ENCODE measurements at places on chromosomes 13 and 19.

- DNase-seq, result no peak
Measured at GRCh38 chr19:33197591-33198000, 3.5 kb downstream of the LRP3 start.

- DNase-seq, result no peak
Measured at GRCh38 chr13:51068501-51068900, 42.6 kb downstream of the C13orf42 start.

DNA sequence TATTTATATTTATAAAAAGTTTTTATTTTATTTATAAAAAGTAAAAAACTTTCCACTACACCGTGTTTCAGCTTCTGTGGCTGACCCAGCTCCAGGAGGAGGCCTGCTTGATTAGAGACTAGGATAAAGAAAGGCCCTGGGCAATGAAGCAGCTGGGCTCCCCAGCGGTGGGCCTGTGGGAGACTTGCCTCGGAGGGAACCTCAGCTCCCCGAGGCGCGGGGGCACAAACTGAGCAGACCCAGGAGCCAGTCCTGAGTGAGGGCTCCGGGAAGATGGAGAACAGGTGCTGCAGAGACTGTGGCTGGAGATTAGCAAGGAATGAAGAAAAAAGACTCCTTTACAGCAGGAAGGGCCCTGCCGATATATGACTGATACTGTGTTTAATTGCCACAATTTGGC lies 63.8 kb upstream of the GJB6 start:
- no peak for DNase-seq

- no peak for DNase-seq
Measured at GRCh38 chr19:17358395-17358794, 18.7 kb downstream of the PLVAP start.

DNA sequence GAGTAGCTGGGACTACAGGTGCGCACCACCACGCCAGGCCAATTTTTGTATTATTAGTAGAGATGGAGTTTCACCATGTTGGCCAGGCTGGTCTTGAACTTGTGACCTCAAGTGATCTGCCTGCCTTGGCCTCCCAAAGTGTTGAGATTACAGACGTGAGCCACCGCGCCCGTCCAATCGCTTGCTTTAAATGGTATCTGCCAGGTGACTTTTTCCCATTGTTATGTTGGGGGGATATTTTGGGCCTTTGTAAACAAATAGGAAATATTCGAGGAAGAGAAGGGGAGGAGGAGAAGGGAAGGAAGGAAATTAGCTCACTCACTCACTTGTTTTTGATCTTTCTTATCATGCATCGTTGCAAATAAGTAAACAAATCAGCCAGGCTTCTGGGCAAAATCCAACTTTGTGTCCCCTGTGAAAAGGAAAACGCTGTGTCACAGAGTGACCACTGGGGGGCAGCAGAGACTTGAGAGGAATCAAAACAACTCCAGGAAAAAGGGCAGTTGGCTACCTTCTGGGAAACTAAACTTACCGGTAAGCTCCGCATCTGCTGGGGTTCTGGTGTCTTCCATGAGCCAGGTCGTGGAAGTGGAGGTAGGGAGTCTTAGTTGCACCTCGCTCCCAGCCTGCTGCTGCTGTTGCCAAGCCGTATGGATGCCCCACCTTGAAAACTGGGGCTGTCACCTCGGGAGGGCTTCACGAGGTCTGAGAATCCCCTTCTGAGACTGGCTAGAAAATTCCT lies 9.3 kb upstream of the RANBP3 start:
- DNase-seq, result peak; percentile 55

DNA sequence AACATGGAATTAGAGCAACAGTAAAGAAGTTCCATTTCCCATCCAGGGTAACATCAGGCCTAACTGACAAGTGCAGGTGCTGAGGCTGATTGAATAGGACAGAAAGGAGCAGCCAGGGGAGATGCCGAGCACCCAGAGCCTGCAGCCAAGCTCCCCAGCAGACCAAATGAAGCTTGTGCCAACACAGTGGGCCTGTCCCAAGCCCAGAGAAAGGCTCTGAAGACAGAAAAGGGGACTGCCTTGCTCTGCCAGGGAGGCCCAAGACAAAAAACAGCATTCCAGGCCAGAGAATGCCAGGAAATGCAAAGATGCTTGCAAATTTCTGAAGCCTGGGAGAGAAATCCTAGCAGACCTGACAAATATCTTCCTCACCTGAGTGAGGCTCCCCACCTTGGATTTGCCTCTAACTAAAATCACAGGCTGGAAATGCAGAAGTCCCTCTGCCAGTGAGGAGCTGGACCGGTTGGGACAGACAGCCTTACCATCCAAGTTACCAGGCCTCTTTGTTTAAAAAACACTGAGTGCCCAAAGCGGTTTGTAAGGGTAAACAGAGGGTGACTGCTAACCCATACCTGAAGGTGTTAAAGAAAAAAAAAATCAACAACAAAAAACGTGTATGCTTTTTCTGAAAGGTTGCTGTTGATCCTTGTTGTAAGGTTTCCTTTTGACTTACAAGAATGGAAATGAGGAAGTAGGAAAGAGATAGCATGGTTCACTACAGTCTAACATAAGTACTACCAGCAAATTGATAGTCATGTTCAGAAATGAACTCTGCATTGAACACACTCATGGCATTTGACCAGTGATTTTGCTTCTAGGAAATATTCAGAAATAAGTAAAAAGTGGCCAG lies 11.8 kb upstream of the HMGB1 start:
- DNase-seq, result no peak

DNA sequence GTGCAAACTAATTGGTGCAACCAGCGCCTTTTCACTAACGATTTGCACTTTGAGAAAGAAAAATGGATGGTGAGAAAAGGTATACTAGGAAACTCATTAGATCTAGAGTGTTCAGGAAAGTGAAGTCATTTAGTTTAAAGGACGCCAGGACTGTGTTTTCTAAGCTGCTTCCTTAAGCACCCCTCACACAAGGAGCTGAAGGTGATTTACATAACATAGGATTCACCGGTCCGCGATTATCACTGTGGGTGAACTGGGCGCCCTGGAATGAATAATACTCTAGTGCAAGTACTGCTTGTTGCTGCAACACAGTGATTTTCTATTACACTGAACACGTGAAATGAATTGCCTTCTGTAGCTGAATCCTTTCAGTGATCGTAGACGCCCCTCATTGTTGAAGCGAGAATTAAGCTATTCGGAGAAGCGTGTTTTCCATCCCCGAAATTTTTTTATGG lies 2.6 kb upstream of the MAB21L1 start:
- no peak for DNase-seq

- no peak for DNase-seq
Measured at GRCh38 chr19:15257782-15258181, 25.5 kb upstream of the EPHX3 start.

DNA sequence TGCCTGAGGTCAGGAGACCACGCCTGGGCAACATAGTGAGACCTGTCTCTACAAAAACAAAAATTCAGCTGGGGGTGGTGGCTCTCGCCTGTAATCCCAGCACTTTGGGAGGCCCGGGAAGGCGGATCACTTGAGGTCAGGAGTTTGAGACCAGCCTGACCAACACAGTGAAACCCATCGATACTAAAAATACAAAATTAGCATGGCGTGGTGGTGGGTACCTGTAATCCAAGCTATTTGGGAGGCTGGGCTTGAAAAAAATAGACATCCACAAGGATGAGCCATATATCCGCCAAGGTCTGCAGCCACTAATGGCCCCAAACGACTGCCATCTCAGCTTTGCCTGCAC lies 3.1 kb downstream of the RPS16 start:
- no peak for DNase-seq

GRCh38 chr13:84812789-84813188 lies 930.5 kb upstream of the SLITRK1 start:
- DNase-seq, result no peak

- no peak for DNase-seq
Measured at GRCh38 chr13:39952249-39953233, 297.1 kb downstream of the COG6 start.

GRCh38 chr13:23202383-23202782 lies 21.6 kb downstream of the SGCG start:
- no peak for DNase-seq

GRCh38 chr13:39336207-39336606 lies 266.8 kb downstream of the LHFPL6 start:
- no peak for DNase-seq

- DNase-seq, result no peak
Measured at GRCh38 chr19:47671499-47671898, 41.7 kb upstream of the EHD2 start.

GRCh38 chr19:3249408-3249807 lies 24.9 kb downstream of the CELF5 start:
- no peak for DNase-seq

- DNase-seq, result no peak
Measured at GRCh38 chr13:20124303-20124702, 36.5 kb downstream of the GJA3 start.

DNA sequence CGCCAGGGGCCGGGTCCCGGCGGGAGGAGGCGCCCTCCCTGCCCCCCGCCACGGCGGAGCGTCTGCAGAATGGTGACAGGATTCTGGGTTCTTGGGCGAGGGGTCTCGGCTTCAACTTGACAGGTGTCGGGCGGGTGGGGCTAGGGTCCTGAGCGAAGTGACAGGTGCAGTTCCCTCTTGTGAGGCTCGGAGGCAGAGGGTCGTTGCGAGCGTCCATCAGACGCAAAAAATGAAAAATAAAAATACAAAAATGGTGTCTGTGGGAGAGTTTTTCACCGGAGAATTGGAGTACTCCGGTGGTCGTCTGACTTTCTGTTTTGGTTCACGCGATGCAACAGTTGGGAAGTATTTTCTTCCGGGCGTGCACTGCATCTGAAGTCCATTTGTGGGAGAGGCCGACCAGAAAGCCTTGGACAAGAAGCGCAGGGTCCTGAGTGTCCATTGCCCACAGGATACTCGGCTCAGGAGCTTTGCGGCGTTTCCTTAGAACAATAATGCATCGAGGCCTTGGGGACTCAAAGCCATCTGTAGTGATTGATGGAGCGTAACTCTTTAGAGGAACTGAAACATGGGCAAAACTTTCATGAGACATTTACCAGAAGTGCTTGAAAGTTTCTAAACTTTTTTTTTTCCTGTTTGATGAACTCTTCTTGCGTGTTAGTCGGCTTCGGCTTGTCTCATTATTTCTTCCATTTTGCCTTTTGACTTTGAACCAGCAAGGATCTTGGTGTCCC lies 759 bp downstream of the RB1 start:
- DNase-seq, result no peak

DNA sequence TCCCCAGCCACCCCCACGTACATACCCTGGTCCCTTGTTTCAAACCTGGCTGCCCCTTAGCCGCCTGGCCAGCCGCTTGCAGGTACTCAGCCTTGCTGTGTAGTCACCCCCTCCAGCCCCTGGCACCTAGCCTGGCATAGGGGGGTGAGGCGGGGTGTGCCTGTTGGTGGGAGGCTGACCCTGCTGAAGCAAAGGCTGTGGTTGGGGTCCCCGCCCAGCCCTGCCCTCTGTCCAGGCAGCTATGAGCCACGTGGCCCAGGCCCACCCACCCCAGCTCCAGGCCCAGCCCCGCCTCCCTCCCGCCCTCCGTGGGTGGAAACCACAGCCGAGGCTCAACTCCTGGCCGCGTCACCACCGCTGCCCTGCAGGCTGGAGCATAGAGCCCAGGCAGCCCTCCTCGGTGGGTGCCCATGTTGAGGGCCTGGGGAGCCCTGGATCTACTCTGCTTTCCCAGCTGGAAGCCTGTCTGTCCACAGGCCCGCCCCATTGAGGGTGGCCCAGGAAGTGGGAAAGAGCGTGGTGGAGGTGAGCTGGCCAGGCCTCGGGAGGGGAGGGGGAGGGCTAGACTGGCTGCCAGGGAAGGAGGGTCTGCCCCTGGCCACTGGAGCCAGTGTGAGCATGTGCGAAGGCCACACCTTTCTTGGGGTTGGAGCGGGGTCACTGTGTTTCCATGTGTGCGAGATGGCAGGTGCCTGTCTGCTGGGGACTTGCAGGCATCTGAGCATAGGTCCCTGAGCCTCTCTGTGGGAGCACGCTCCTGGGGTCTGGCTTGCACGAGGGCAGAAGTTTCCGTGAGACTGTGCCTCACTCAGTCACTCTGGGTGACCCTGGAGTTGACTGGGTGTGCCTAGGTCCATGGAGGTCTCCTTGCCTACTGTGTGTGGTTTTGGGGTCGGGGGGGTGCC lies 31.0 kb downstream of the PAK4 start:
- DNase-seq, result no peak

DNA sequence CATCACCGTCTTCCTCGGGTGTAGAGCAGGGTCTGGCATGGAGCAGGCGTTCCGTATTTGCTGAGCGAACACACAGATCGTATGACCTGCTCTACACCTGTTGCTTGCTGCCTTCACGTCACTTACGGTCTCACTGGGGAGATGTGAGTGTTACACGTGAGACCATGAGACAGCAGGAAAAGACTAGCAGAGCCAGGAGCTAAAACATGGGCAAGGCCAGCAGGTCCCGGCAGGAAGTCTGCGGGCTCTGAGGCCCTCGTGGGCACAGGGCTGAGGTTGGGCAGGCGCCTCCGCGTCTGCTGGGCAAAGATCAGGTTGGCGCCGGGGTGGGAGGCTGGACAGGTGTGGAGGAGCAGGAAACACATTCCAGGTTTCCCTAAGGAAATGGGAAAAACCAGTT lies 19.7 kb upstream of the GTF3A start:
- no peak for DNase-seq

DNA sequence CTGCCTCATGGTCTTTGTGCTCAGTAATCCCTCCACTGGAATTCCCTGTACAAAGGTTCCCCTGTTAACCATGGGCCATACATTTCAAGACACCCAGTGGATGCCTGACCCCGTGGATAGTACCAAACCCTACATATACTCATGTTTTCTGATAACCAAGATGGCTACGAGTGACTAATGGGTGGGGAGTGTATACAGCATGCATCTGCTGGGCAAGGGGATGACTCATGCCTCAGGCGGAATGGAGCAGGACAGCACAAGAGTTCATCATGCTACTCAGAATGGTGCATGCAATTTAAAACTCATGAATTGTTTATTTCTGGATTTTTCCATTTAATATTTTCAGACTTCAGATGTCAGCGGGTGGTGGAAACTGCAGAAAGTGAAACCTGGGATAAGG lies 13.3 kb upstream of the FGF9 start:
- no peak for DNase-seq

DNA sequence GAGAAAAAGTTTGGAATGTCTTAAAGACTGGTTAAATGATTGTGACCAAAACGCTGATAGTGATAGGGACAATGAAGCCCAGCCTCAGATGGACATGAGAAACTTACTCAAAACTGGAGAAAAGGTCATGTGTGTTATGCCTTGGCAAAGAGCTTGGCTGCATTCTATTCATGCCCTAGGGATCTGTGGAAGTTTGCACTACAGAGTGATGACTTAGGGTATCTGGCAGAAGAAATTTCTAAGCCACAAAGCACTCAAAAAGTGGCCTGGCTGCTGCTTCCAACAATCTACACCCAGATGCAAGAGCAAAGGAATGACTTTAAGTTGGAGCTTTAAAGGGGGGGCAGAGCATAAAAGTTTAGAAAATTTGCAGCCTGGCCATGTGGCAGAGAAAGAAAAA lies 521.3 kb downstream of the UQCRFS1 start:
- DNase-seq, result no peak
